ENCODE measurements at places on chromosomes 1 and 21. TPM values are rescaled to one million over a fixed set of nuclear protein-coding genes. Genes with fewer than 3 reads are reported as not detected.

Gene BEND5
- 3.1 TPM for total RNA-seq

Gene AMY1A
- total RNA-seq = not detected

Gene NRIP1
- total RNA-seq = 69.2 TPM

Gene CD84
- not detected for total RNA-seq

Gene MSH4
- not detected for total RNA-seq

Gene PCP4
- total RNA-seq = not detected

Gene SELP
- not detected for total RNA-seq
